IMR-90 (cell line): ENCODE measurements at places on chromosomes 4 and X. TPM values are rescaled to one million over a fixed set of nuclear protein-coding genes. Genes with fewer than 3 reads are reported as not detected.

PDGFC gene
- total RNA-seq = 90.7 and 105 TPM in 2 replicates

RIPPLY1 gene
- not detected in 2 replicates for total RNA-seq

NAP1L2 gene
- total RNA-seq = under 0.01 TPM in 1 of 2 replicates, not detected in the other

ZNF157 gene
- under 0.01 TPM in 1 of 2 replicates, not detected in the other for total RNA-seq

CT45A9 gene
- total RNA-seq = not detected in 2 replicates

IBSP gene
- total RNA-seq = not detected in 2 replicates

CFP gene
- under 0.01 TPM in 2 replicates for total RNA-seq

TBC1D8B gene
- total RNA-seq = 10.4 and 14.4 TPM in 2 replicates

VEGFD gene
- under 0.01 and 0.18 TPM in 2 replicates for total RNA-seq

DNA sequence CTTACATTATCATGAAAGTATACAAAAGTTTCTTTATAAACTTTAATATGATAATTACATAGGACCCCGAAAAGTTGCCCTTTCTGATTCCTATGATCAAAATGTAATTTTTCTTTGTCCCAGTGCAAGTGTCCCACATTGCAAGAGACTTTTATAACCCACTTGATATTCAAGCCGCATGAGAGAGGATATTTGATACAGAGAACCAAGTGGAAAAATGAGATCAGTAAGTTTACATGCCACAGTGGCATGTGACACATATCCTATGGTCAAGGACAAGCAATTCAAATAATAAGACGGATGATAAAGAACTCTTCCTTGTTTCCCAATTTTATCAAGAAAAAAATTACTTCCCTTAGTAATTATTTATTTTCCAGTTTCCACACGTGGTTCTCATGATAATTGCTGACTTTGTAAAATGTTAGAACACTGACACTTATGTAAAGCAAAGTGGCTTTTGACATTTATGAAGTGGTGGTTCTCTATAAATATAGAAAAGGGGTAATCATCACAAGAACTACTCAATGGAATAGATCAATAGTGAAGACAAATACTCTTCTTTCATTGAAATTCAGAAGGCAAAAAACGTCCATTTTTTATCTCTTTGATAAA is 273.7 kb upstream of the NOCT start:
- DNase-seq = no peak

DNA sequence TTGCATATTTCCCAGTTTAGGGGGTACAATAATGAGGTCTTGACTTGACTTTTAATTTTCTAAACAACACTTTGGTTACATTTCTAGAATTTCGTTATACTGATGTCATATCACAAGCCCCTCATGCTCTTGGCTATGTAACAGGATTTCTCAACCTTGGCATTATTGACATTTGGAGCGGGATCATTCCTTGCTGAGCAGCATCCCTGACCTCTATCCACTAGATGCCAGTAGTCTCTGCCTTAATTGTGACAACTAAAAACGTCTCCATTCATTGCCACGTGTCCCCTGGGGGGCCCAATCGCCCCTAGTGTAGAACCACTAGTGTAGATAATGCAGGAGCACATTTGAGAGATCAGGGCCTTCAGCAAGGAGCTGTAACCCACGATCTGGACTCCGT is 234.2 kb upstream of the MID1 start:
- no peak for DNase-seq

GRCh38 chr4:11474146-11474545 is 45.5 kb upstream of the HS3ST1 start:
- no peak for DNase-seq

GRCh38 chr4:18961266-18961665 is 939.7 kb upstream of the LCORL start:
- DNase-seq = no peak

DNA sequence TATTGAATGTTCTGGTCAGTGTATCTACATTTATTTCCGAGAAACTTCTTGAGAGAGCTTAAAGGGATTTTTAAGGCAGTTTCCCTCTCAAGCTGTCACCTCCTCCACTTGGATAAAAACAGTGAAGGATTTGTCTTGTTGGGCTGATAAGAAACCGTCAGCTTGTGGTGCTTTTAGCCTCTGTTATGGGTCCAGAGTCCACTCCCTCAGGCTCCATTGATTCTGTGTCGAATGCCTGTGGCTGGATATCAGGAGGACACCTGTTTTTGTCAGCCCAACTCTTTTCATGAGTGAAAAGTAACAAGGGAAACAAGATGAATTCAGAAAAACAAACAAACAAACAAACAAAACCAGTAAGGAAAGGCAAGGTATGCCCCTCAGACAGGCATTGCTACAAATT is 12.4 kb downstream of the CLCN4 start:
- DNase-seq = no peak

- no peak for DNase-seq
These were observed 48.5 kb upstream of the PABPC1L2A start for GRCh38 chrX:73127700-73128241.

DNA sequence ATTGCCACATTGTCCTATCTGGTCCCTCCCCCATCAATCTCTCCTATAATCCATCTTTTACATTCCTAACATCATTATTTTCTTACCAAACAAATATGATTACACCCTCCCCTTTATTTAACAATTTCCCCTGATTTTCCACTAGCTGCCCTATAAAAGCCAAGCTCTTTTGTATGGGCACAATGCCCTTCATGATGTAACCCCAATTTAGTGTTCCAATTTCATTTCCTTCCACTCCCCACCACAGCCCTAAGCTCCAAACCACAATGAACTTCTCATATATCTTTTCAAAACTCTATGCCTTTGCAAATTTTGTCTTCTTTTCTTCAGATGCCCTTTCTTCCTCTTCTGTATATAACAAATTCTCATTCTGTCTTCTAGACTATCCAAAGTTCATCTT is 39.5 kb upstream of the PTPN13 start:
- DNase-seq = no peak

DNA sequence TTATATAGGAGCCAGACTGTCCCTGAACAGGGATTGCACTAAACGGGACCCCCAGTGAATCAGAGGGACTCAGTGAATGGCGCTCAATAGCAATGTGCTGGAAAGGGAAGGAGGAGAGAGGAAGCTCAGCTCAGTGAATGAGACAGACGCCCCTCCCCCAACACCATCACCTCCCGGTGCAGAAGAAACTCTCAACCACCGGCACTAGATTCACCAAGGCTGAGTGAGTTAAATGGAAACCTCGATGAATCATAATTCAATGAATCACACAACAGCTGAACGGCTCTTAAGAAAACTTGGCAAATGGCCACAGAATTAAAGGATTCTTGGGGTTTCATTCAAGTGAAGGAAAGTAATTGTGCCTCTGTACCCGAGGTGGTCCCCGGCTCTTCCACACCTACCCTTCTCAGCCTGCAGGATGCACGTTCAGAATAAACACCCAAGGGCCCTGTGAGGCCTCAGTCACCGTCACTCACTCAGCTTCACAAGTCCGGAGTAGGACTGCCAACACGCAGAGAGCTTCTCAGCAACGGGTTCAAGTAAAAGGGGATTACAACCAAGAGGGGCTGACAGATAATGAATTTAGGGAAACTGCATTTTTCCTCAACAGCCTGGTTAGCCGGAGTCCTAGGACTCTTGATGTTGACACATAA is 29.3 kb downstream of the CRMP1 start:
- DNase-seq = peak; percentile 96

- no peak for DNase-seq
These were observed 69.4 kb downstream of the NSG1 start for GRCh38 chr4:4456351-4456750.

DNA sequence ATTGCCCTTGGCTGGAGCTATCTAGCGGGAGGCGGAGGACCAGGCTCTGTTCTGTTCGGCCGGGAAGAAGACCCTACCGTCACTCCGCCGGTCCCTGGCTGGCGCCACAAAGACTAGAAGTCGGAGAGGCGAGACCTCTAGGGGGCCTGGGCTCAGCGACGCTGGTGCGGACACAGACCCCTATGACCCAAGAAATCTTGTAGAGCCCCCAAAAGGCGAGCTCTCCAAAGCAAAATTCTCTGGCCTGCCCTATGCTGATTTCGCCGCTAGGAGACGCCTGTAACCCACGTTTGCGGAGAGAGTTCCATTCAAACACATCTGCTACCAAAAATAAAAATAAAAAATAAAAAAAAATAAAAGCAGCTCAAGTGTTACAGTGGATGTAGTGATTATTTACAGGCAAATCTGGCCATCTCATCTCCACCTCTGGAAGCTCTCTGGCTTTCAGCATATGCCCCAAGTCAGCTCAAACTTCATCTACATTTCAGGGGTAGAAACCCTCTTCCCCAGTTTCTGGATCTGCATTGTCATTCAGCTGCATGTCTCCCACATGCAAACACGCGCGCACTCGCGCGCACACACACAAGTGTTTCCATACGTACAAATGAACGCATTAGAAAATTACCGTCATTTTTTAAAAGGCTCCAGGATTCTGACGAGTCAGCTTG is 2.4 kb upstream of the PCDH10 start:
- peak; percentile 40 for DNase-seq

DNA sequence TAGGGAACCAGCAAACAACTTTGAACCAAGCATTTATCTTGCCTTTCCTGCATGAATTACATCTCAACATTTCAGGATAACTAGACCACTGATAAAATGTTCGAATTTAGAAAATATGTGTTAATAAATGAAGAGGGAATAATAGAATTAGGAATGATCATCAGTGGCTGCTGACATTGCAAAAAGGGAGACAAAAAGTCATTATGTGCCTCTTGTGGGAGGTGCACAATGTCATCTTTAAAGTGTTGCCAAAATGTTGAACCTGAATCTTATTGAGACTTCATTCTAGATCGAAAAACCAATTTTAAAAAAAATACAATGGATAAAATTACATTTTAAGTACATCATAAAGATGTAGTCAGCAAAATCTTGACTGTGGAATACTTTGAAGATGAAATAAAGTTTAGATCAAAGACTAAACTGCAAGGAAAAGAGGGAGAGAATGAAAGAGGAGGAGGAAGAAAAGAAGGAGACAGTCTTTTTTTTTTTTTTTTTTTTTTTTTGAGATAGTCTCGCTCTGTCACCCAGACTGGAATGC is 299.3 kb downstream of the FBXW7 start:
- no peak for DNase-seq

DNA sequence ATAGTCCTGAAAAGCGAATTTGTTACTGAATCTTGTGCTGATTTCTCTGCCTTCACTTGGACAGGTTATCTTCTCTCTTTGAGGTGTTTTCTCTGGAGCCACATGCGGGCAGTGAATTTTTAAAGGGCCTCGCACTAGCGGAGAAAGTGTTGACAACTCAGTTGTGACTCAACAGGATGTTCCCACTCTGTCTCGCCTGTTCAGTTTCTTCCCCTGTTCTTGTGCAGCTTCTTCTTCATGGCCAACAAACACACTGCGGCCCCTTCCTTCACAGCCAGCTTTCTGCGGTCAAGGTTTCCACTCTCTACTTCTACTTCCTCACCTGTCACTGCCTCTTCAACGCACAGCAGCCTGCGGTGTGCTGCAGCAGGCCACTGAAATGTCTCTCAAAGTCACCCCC is 1.1 kb upstream of the SHROOM4 start:
- peak; percentile 31 for DNase-seq

- DNase-seq = peak; percentile 53
These were observed 160.4 kb downstream of the CPEB2 start for GRCh38 chr4:15162465-15163283.

DNA sequence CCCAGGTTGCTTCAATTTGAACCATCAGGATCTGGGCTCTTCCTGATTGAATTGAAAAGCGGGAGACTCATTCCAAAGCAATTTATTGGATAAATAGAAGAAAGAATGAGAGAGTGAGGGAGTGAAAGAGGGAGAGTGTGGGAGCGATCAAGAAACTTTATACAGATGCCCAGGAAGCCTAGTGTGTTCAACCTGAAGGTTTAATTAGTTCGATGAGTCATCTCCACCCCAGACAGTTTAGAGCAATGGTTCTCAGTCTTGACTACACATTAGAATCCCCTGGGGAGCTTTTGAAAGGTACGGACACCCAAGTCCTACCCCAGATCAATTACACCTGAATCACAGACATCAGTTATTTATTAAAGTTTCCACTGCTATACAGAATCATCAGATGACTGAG is 61.5 kb downstream of the GEMIN8 start:
- no peak for DNase-seq

- DNase-seq = no peak
These were observed 210.4 kb upstream of the ARX start for GRCh38 chrX:25226151-25226550.

GRCh38 chr4:76765473-76766183 is 132.3 kb downstream of the SOWAHB start:
- DNase-seq = peak; percentile 34

GRCh38 chr4:113563691-113564378 is 197.7 kb downstream of the CAMK2D start:
- DNase-seq = no peak

DNA sequence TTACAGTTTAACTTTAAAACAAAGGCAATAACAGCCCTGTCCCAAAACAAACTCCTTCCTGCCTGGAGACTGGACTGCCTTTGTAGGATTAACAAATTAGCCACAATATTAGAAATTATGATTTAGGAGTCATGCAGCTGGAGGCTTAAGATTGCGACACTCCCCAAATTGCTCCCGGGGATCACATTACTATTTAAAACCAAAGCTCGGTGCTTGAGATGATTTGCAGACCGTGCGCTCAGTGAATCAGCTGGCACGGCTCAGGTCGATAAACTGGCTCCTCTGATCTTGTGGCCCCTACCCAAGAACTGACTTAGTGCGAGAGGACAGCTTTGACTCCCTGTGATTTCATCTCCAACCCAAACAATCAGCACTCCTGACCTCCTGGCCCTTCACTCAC is 829.3 kb downstream of the NLGN4X start:
- DNase-seq = no peak

DNA sequence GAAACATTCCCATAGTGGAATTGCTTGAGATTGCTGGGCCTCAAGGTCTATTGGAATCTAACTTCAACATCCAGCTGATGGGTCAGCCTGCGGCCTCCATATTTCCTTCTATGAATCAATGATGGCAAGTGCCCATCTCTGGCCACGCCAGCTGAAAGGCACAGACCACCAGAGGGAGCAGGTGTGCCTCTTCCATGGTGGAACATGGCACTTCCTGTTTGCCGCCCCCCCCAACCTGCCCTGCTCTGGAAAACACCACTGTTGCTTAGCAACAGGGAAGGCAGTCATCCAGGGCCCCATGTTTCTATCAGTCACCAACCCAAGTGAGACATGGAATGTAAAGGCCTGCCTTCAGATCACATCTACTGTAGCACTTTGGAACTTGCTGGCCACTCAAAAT is 11.6 kb downstream of the PAGE4 start:
- peak; percentile 35 for DNase-seq

DNA sequence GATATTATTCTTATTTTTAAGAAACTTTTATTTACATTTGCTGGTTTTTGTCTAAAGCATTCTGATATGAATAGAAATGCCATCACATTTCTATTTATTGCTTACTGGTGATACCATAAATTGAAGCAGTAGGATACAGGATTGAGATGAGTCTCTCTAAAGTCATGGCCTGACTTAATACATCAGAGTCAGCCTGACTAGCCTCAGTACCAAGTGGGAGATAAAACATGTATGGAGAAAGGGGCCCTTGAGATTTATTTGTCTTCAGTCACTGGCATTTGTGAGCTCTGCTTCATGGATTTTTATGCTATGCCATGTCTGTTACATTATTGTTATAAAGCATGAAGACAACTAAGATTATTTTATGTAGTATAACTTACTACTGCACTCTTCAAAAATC is 465.5 kb downstream of the ADGRL3 start:
- no peak for DNase-seq
